Esophagus squamous epithelium (tissue), 5 donors: ENCODE measurements at places on chromosomes 7 and 10. TPM values are rescaled to one million over a fixed set of nuclear protein-coding genes. Genes with fewer than 3 reads are reported as not detected.

GRCh38 chr10:4120096-4120853 is 335.3 kb upstream of the KLF6 start:
- H3K4me1 ChIP-seq = no peaks in the 10 kb centered on the region
- DNase-seq = no peak
- H3K27ac ChIP-seq = no peak overlapping the region
- no peaks in the 10 kb centered on the region for H3K27me3 ChIP-seq
- no peak overlapping the region for H3K4me3 ChIP-seq

DNA sequence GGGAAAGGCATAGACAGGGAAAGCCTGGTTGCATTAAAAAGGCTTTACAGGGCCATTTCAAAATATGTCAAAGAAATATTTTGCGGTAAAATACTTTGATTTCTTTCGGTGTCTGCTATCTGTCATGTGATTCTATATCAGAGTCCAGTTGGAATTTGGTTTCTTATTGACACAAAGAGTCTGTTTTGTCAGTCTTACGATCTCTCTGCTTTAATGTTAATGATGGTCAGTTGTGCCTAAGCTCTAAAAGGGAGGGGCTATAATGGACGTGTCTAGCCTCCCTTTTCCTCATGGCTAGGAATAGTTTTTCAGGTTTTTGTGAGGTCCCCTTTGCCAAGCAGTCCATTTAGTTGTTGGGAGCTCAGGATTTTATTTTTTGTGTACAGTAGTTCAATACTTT is 31.5 kb downstream of the ORC5 start:
- H3K4me3 ChIP-seq = no peak overlapping the region
- no peaks in the 10 kb centered on the region for H3K27me3 ChIP-seq
- no peak for DNase-seq

GRCh38 chr10:24351961-24352360 is 143.0 kb downstream of the KIAA1217 start:
- H3K36me3 ChIP-seq = no peaks in the 10 kb centered on the region
- H3K27ac ChIP-seq = no peak overlapping the region
- no peak overlapping the region for H3K4me3 ChIP-seq
- H3K27me3 ChIP-seq = no peaks in the 10 kb centered on the region

GRCh38 chr10:115706488-115707076 is 566.4 kb downstream of the GFRA1 start:
- no peak overlapping the region for H3K4me3 ChIP-seq
- no peaks in the 10 kb centered on the region for H3K36me3 ChIP-seq
- no peak for DNase-seq

- H3K27ac ChIP-seq = no peak overlapping the region
- no peaks in the 10 kb centered on the region for H3K27me3 ChIP-seq
- H3K4me1 ChIP-seq = no peaks in the 10 kb centered on the region
- no peaks in the 10 kb centered on the region for H3K36me3 ChIP-seq
- no peak for DNase-seq
- no peak overlapping the region for H3K4me3 ChIP-seq
Observed at GRCh38 chr7:69860486-69860885, 262.2 kb downstream of the AUTS2 start.

PTPRN2 gene
- 2.7 TPM for total RNA-seq

COPS6 gene
- 66.1 TPM for total RNA-seq

IQUB gene
- total RNA-seq = not detected
